ENCODE measurements at places on chromosomes 13 and 19.

DNA sequence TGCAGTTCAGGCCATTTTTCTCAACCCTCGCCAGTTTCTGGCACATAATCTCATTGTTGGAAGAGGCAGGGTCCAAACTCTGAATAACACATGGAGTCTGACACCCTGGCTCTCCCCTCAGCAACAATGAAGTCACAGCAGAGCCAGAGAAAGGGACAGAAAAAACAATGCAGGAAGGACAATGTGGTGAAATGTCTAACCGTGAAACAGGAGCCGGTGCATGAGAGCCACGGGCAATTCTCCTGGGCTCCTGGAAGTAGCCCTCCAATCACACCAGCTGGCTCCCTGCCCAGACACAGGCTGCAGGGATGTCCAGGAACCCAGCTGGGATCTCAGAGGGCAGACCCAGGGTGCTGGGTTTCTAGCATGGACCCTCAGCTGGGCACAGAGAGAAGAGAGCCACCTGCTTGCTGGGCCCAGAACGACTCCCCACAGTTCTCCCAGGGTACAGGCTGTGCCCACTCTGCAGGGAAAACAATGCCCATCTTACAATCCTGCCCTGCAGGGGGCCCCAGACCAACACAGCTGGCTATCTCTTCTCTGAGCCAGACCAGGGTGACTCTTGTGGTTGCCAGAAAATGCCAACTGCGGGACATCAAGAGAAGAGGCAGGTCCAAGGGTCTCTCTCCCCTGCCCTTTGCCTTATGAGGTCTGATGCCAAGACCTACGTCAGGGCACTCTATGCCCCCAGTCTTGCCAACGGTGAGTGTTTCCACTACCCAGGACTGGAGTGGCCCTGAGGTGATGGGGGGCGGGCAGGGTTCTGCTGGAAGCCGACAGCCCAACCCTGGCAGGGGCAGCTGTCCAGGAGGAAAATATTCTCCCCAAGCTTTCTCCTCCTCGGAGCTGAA is 64.5 kb downstream of the CEBPG start:
- DNase-seq, result no peak

GRCh38 chr19:39698535-39698934 is 5.7 kb upstream of the LGALS14 start:
- no peak for DNase-seq

- DNase-seq, result no peak
Observed at GRCh38 chr19:54029301-54029700, 34.4 kb downstream of the VSTM1 start.

DNA sequence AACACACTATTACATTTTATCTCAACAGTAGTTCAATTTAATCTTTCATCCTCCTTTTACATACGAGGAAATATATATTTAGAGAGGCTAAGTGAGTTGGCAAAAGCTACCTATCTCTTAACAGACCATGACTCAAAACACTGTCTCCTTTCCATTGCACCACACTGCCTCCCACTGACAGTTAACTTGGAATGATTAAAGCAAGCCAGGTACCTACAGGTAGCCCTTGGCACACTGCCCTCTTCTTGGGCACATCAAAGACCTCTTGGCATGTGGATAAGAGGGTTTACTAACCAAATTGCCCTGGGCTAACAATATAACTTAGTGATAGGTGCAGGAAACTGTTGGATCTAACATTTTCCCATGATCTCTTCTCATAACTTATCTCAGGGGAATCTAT is 1.8 kb downstream of the ABHD13 start:
- no peak for DNase-seq

All from inflammatory macrophage treated with lipopolysaccharide for 1 hour (primary cell).